ENCODE measurements at places on chromosomes 4 and X.

- DNase-seq = no peak
These were observed 991.1 kb downstream of the STPG2 start for GRCh38 chr4:97152149-97152548.

DNA sequence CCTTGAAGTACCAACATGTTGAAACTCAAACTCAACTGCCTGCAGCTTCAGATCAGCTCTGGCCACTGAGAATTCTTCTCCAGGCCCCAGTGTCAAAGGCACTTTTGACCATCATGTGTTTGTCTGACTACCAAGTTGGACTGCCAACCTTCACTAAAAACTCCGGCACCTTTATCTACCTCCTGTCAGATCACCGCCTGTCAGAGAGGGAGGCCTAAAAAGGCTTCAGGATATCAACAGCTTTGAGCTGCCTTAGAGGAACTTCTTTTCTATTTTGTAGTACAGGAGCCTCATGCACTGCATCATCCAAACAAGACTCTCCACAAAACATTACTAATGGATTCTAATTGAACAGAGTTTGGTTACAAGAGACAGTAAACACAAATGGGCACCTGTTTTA lies 2.8 kb downstream of the ACSL1 start:
- DNase-seq = no peak

- peak; percentile 15 for DNase-seq
These were observed 98.3 kb upstream of the MAOA start for GRCh38 chrX:43557792-43558191.

GRCh38 chr4:39706334-39706733 lies 8.4 kb downstream of the UBE2K start:
- DNase-seq = no peak

GRCh38 chr4:137663251-137664045 lies 131.2 kb upstream of the PCDH18 start:
- no peak for DNase-seq

DNA sequence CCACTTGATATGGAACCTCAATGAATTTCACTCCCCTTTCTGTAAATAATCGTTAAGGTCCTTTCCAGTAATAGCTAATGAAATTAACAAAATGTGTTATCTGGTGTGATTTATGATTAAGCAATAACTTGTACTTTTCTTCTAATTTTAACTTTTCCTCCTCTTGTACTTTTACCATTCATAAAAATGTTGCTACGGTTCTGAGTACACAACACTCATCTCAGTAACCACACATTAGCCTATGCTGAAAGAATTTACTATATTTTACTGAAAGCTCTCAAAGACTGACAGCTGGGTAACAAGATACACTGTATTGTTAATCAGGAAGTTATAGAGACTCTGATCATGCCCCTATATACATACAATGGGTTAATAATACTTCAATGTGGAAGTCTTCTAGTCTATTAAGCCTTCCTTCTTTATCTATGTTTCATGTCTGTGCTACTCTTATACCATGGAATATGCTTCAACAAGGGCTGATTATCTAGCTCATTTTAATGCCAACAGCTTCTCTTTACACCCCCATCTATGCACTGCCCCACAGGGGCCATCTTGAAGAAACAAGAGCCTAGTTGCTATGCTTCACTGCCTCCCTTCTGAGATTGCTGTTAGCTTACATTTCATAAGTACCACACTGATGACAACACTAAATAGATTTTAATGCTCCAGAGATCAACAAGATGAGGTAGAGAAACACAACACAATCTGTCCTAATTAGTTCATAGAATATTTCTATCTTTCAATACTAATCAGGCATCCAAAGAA lies 39.1 kb downstream of the LAMP2 start:
- DNase-seq = no peak

DNA sequence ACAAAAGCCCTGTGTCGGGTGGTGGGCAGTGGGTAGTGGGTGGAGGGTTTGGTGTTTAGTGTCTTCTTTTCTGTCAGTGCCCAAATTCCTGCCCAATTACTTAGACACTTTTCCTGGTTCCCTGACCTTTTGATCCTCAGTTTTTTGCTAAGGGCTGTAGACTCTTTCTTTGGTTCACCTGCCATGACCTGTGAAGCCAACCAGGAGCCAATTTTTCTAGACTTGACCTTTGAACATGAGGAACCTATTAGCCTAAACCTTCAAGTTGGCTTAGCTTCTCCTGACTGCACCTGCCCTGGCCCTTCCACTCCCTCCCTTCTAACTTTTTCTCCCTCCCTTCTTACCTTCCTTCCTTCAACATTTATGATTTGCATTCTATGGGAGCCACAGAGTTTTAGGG lies 94.5 kb downstream of the MID1IP1 start:
- no peak for DNase-seq

DNA sequence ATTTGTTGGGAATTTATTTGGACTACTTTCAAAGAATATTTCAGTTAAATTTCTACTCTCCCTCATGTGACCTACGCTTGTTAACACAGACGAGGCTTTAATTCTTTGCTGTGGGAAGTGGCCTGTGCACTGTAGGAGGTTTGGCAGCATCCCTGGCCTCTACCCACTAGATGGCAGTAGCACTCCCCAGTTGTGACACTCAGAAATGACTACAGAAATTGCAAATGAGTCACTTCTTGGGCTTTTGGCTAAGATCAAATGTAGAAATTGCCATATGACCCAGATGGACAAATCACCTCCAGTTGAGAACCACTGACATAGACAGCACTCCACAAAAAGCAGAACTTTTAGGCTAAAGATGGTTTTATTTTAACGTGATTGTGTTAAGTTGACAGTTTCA lies 22.1 kb downstream of the PIR start:
- peak; percentile 46 for DNase-seq

- DNase-seq = no peak
These were observed 37.9 kb upstream of the NKAP start for GRCh38 chrX:119981286-119982070.

DNA sequence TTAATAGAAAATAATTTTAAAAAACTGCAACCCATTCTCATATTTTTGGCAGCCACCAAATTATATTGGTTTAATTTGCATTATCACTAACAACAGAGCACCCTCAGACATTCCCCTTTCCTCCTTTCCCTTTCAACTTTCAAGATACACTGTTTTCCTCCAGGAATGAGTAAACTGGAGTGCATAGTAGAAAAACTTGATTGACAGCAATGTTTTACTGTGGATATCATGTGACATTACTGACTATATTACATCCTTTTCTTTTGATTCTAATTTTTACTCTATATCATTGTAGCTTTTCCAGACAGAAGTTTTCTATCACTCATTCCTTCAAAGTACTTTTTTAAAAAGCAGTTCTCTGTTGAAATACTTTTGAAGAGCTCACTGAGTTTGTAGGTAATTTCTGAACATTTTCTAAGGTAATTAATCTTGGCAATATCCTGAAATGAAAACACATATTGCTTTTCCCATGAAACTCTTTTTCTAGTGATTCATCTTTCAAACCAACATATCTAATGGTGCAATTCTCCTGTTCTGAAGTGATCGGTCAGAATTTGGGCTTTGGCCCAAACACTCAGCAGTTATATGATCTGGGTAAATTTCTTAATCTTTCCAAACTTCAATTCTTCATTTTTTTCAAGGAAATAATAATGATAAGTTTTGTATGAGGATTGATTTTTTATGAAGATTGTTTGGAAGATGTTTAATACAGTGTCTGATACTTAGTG lies 920.4 kb upstream of the EPHA5 start:
- DNase-seq = no peak

DNA sequence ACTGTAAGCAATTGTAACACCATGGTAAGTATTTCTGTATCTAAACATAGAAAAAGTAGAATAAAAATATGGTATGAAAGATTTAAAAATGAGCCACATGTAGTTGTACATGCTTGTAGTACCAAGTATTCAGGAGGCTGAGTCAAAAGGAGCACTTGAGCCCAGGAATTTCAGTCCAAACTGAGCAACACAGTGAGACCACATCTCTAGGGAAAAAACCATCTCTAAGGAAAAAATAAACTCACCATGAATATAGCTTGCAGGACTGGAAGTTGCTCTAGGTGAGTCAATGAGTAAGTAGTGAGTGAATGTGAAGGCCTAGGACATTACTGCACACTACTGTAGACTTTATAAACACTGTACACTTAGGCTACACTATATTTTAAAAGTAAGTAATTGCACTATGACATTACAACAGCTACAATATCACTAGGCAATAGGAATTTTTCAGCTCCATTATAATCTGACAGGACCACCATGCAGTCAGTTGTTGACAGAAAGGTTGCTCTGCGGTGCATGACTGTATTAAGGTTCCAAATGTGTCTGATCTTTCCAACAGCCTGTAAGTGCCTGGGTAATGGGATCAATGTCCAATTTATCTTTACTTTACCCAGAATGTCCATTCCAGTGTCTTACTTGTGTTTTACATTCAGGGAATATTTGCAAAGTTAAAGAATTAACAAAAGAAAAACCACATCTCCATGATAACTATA lies 28.9 kb upstream of the LRBA start:
- no peak for DNase-seq

- no peak for DNase-seq
These were observed 258.1 kb upstream of the AGTR2 start for GRCh38 chrX:115912372-115912897.

- no peak for DNase-seq
These were observed 608.6 kb upstream of the AADAT start for GRCh38 chr4:170698334-170698733.
